Stimulated activated CD4-positive, alpha-beta T cell treated with anti-CD3 and anti-CD28 coated beads, Interleukin-15, amount 100 ng/mL, for 1 hour (primary cell): ENCODE measurements at places on chromosomes 3 and 15.

DNA sequence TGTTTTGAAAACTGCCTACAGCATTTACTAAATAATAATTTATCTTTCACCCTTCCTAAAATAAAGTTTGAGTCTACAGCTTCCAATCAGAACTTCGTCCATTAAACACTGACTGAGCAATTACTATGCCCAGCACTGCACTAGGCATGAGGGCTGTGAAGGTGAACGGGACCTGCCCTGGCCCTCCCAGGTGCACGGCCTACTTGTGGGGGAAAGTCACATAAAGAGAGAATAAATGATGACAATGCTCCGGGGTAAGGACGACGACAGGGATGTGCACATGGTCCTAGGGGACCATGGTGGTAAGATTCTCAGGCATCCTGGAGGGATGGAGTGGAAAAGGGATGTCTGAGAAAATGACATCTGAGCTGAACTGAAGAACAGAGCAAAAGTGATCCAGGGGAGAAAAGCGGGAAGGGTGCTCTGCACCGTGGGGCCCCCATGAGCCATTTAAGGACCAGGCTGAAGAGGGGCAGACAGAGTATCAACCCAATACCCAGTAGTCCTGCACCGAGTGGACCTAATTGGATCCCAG, 11.5 kb downstream of the PLA2G4F start:
- no peak for DNase-seq

- no peak for DNase-seq
Observed at GRCh38 chr3:100088735-100089368, 25.4 kb downstream of the FILIP1L start.

GRCh38 chr15:73996939-73997338, 2.4 kb downstream of the PML start:
- DNase-seq, result no peak

DNA sequence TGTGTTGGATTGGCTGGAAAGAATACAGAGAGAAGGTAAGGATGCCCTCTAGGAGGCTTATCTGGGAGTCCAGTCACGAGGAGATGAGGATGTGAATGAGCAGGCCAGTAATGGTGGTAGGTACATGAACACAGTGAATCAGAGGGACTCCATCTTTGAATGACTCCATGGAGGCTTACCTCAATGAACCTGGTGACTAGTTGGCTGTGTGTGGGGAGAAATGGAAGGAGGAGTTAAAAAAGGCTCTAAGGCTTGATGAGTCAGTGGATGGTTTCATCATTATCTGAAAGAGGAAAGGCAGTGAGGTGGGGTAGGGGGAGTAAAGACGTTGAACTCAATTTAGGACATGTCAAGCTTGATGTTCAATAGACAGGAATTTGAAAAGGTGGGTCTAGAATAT, 61.1 kb downstream of the KCNAB1 start:
- no peak for DNase-seq

DNA sequence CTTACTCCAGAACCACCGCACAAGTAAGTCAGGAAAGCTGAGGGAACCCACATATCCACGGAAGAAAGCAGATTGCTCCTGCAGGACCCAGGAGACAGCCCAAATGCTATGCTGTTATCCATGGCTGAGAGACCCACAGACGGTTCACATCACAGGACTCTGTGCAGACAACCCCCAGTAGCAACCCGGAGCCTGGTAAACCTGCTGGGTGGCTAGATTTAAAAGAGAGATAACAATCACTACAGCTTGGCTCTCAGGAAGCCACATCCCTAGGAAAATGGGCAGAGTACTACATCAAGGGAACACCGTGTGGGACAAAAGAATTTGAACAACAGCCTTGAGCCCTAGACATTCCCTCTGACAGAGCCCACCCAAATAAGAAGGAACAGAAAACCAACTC, 13.8 kb upstream of the TRIM42 start:
- DNase-seq, result no peak

DNA sequence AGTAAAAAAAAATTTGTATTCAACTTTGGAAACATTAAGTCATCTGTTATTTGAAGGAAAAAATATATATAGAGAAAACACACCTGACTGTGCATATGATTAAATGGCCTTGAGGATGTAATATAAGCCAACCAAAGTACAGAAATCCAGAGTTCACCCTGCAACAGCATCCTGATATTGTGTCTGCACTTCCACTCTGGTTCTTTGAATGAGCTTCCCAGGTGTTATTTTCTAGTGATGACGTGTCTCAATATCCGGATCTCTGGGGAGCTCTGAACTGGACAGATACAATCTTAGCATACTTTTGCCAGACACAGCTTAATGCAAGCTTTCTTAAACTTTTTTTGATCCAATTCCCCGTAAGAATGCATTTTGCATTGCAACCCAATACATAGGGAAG, 19.5 kb upstream of the PIK3CB start:
- DNase-seq, result no peak

GRCh38 chr3:161148832-161149475, 43.8 kb upstream of the B3GALNT1 start:
- no peak for DNase-seq

DNA sequence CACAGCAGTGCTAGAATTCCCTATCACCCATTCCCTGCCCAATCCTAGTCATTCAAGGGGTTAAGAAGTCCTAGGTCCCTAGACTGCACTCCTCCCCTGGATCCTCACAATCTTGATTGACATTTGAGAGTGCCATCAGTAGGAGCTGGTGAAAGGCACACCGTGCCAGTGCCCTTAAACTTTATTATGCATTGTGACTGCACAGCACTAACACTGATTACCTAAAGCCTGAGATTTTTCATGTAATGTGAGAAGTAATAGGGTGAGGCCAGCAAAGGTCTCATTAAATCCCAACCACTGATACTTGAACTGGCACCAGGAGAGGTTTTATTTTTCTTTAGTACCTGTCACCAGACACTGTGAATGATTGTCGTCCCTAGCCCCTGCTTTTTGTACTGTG, 16.3 kb downstream of the GXYLT2 start:
- DNase-seq, result no peak

- DNase-seq, result no peak
Observed at GRCh38 chr3:56303487-56303886, 164.8 kb downstream of the ERC2 start.

- DNase-seq, result no peak
Observed at GRCh38 chr3:149299938-149300801, 33.3 kb downstream of the TM4SF18 start.

DNA sequence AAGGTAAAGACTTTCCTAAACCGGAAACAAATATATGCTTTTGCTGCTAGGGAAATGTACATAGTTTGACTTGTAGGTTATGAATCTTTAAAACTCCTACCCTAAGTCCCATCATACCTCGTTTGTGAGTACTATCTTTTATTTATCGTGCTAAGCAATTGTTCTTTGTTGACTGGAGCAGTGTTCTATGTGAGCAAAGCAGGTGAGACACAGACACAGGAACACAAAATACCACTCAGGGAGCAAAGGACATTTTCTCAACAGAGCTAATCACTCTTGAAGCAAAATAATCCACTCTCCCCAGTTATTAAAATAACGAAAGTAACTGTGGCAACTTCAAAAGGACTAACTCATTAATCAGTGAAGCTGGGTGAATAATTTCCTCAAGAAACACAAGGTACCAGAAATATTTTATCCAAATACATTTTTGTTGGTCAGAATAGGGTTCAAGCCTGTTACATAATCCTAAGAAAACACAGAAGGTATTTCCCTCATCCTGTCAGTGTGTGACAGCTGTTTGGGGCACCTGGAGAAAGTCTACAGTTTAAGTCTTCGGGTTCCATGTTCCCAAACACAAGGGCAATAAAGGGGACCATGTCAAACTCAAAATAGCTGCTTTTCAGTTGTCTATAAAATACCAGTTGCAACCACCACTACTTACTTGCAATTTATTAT, 407.7 kb downstream of the FOXP1 start:
- no peak for DNase-seq

GRCh38 chr3:190597291-190597690, 83.4 kb downstream of the IL1RAP start:
- DNase-seq, result no peak

- no peak for DNase-seq
Observed at GRCh38 chr3:119329551-119329950, 35.4 kb downstream of the ARHGAP31 start.

DNA sequence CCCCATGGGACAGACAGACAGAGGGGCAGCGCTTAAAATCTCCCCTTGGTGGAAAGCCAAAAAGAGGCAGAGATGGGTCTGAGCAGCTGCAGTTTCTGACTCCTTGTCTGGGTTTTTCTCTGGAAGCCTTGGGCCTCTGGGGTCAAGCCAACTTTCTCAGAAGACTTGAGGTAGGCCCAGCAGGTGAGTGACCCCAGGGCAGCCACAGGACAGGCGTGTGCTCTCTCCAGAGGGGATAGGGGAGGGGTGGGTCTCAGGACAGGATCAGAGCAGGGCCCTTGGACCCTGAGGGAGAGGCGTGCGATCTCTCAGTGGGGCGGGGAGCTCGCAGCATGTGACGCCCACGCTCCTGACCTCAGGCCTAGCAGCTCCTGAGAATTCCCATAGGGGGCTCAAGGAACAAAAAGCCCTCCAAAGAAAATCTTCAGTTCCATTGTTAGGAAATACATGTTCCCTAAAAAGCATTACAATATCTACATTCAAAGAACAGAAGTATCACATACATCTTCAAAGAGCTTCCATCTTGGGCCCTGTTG, 34.6 kb upstream of the DUSP7 start:
- DNase-seq, result no peak

- DNase-seq, result no peak
Observed at GRCh38 chr15:87207990-87208580, 1048.5 kb downstream of the NTRK3 start.

DNA sequence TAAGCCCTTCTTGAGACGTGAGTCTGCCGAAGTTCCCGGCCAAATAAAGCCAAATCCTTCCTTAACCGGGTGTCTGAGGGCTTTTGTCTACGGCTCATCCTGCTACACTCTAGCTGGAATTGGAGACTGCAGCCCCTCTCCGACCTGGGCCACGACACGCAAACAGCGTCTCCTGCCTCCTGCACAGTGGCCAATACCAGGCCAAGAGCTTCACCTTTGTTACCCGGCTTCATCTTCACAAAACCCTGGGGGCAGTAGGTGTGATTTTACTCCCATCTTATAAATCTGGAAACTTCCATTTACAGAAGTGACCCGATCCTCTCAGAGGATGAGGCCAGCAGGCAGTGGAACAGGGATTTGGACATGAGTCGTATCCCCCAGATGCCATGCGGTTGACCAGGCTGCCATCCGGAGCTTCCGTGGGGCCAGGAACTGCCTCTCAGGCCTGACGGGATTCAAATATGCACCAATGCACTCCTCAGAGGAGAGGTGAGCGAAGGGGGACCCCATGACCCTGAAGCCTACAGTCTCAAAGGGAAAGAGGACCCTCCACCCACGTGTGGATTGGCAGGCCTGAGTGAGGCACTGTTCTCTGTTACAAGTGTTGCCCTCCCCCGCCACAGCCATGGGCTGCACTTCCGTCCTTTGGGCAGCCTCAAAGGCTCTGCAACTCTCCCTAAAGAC, 53.2 kb upstream of the KLF13 start:
- DNase-seq, result no peak

DNA sequence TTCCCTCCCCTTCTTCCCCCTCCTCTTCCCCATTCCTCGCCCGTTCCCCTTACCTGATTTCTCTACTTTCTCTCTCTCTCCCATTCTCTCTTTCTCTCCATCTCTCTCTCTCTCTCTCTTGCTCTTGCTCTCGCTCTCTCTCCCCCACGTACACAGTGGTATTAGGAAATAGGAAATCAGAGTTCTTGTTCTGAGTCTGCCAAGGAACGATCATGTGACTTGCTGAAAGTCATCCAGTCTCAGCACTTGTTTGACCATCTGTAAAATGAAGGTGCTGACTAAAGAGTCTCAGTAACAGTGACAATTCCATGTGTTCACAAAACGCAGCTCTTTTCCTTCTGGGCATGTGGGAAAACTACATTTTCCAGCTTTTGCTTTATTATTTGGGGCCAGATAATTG, 445.0 kb upstream of the TGFBR2 start:
- DNase-seq, result no peak

GRCh38 chr3:141250342-141250741, 18.7 kb downstream of the PXYLP1 start:
- DNase-seq, result no peak

DNA sequence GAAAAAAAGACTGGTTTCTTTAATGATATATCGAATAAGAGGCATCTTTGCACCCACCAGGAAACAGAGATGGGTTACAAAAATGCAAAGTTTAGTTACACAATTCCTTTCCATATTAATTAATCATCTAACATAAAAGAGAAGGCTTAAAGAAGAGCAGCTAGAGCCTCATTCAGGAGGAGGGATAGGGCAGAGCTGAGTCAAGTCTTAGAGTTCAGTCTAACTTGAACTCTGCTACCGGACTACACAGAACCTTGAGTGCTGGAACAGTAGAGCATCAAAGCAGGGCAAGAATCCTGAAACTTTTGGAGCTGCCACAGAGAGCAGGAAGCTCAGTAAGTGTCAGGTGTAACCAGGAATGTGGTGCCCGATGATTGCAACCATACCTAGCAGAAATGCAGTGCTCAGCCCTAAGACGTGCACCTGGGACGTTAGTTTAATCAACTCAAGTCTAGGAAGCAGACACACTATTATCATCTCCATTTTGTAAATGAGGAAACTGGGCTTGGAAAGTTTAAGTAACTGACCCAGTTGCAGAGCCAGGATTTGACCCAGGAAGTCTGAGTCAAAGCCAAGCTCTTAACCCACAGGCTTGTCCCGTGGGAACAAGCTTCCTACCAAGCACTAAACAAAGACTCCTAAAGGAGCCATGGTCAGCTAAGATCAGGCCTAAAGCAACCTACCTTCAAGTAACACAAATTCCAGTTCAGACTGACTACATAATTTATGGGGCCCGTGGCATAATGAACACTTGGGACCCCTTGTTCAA, 187.4 kb downstream of the FOXP1 start:
- no peak for DNase-seq

- DNase-seq, result no peak
Observed at GRCh38 chr3:63964681-63965485, 52.7 kb upstream of the SCAANT1 start.

GRCh38 chr3:197866035-197866434, 75.0 kb downstream of the LRCH3 start:
- no peak for DNase-seq

- DNase-seq, result no peak
Observed at GRCh38 chr3:122985539-122985938, 42.0 kb downstream of the SEMA5B start.

DNA sequence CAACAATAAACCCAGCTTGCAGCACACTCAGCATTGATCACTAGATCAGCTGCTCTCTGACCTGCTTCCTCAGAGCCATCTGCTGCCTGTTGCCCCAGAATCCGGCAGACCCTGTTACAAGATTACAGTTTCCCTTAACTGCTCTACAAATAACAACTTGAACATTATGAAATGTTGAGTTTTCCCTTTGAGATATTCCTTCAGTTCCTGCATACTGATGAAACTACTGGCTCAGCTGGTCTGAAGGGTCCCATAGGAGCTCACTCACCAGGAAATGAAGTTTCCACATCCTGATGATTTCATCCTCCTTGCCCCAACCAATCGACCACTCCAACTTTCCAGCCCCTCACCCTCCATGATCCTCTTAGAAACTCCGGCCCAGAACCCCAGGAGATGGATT, 281.9 kb downstream of the OCA2 start:
- DNase-seq, result no peak

- no peak for DNase-seq
Observed at GRCh38 chr15:39934397-39935071, 619 bp downstream of the EIF2AK4 start.

GRCh38 chr3:12629560-12629959, 34.4 kb downstream of the RAF1 start:
- DNase-seq, result no peak

GRCh38 chr15:69498282-69498681, 45.7 kb downstream of the RPLP1 start:
- DNase-seq, result no peak
